ENCODE measurements at places on chromosomes 3 and 15. TPM values are rescaled to one million over a fixed set of nuclear protein-coding genes. Genes with fewer than 3 reads are reported as not detected.
A peak's percentile ranks its signal among the peaks of the same experiment; 100 is the strongest.

The GAP43 gene
- not detected for polyA plus RNA-seq

The SLC2A2 gene
- polyA plus RNA-seq, result not detected

The LSAMP gene
- not detected for polyA plus RNA-seq

The ARID3B gene
- polyA plus RNA-seq, result 3.0 TPM

DNA sequence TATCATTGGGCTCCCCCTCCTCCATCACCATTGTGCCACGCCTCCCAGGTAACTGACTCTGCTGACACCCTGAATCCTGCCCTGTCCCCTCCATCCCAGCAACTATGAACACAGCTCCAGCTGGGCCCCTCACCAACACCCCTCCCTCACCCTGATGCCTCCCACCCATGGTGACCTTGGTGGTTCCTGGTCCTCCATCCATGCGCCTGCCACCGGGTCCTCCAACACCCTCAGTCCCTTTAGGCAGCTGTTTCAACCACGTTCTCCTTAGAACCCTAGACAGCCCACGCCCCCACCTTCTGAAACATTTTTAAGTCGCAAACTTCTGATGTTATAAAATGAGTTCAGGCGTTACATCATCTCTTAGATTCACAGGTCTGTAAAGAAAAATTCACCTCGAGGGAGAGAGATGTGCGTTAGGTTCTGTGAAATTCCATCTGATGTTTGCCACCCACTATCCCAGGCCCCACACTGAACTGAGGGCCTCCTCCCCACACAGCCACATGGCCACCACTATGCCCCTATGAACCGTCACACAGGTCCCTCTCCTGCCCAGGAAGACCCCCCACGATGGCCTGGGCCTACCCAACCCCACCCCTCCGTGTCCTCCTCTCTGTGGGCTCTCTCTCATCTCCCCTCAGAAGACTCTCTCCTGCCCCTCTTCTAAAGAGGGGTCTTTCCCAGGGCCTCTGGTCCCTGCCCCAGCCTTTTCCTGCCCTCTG, 29.8 kb downstream of the PCSK6 start:
- DNase-seq, result no peak
- no peak overlapping the region for H3K27ac ChIP-seq
- H3K4me1 ChIP-seq, result no peaks in the 10 kb centered on the region
- H3K27me3 ChIP-seq, result peaks cover 36% of the 10 kb centered on the region
- H3K36me3 ChIP-seq, result no peaks in the 10 kb centered on the region

DNA sequence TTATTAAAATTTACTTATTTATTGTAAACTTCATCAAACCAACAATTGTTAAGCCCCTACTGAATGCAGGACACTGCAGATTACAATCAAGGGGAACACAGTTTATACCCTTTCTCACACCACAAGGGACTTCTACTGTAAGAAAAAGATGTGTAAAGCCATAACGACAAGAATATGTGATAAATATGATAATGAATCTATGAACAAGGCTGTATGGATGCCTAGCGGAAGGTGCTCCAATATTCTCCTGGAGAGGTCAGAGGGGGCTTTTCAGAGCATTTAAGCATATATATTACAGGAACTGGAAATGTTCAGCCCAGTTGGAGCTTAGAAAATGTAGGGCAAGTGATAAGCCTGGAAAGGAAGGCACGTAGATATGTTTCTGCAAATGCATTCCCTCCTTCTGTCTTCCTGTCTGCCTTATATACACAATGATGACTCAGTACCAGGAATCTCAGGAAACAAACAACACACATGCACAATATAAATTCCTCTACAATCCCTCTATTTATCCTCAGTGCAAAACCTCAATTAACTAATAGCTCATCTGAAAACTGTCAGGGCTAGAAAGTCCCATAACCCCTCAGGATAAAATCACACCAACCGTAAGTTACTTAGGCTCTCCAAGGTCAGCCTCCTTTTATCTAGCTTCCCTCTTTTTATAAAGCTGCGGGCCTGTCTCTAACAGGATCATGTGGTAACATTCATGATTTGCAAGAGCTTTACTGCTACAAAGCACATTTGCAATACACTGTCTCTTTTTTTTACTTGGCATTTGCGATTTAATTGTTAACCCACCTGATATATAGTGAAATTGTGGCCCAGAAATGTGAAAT, 393.1 kb downstream of the LPP start:
- no peak overlapping the region for H3K4me3 ChIP-seq
- no peak for DNase-seq
- peaks cover 19% of the 10 kb centered on the region for H3K4me1 ChIP-seq
- H3K27me3 ChIP-seq, result no peaks in the 10 kb centered on the region

DNA sequence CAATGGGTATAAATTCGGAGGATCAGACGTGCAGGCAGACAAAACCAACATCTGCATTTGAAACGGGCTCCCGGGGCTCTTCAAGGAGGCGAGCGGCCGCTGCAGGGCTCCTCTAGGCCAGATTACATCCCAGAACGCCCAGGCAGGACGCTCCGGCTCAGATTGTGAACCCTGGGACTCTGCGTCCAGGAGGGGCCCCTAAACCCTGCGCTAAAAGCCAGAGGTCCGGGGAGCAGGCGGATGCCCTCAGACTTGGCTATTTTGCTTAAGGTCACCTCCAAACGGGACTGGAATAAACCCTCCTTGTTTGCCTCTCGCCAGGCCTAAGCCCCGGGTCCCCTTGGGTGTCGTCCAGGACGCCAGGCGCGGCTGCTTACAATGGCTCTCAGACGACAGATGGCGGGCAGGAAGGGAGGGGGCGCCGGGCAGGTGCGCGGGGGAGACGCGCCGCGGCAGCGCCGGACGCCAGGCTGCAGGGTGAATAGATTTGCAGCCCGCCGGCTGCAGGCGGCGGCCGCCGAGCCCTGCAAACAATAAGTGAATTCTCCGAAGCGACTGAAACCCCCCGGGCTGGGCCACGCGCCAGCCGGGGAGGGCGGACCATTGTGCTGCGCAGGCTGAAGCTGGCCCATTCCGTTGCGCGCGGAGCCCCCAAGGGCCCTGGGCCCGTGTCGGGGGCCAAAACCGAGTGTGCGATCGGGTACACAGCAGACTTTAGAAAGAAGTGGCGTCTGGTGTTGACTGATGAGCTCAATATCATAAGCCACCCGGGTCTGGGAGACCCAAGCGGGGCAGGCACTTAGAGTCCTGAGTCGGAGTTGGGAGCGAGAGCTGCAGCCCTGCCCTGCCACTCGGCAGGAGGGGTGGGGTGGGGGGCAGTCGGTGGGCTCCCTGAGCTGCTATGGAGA, 32.3 kb upstream of the AMOTL2 start:
- H3K4me3 ChIP-seq, result no peak overlapping the region
- H3K27me3 ChIP-seq, result peaks cover 49% of the 10 kb centered on the region
- no peak for DNase-seq
- H3K4me1 ChIP-seq, result no peaks in the 10 kb centered on the region
- H3K27ac ChIP-seq, result no peak overlapping the region
- peaks cover 9% of the 10 kb centered on the region for H3K36me3 ChIP-seq

GRCh38 chr15:43274136-43274535, 7.4 kb upstream of the TGM5 start:
- H3K4me3 ChIP-seq, result no peak overlapping the region
- H3K27ac ChIP-seq, result no peak overlapping the region
- H3K36me3 ChIP-seq, result peaks cover 13% of the 10 kb centered on the region
- H3K27me3 ChIP-seq, result no peaks in the 10 kb centered on the region

DNA sequence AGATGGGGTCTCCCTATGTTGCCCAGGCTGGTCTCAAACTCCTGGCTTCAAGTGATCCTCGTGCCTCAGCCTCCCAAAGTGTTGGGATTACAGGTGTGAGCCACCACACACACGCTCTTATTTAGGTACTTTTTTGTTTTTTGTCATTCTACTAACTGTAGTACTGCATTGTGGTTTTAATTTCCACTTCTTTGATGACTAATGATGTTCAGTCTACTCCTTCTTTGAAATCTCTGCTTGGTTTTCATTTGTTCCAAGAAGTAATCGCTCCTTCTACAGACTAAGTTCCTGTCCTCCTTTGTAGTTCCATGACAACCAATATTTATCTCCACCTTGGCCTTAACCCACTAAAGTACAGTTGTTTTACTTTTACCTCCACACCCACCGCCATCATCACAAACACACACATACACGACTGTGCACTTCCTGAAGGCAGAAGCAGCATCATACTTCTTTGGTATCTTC, 529 bp upstream of the DLEC1 start:
- H3K27ac ChIP-seq, result peak overlapping the region; percentile 64
- H3K4me3 ChIP-seq, result peak overlapping the region; percentile 78
- DNase-seq, result no peak
- peaks cover 3% of the 10 kb centered on the region for H3K36me3 ChIP-seq
- H3K4me1 ChIP-seq, result peaks cover 27% of the 10 kb centered on the region
- peaks cover 11% of the 10 kb centered on the region for H3K27me3 ChIP-seq

DNA sequence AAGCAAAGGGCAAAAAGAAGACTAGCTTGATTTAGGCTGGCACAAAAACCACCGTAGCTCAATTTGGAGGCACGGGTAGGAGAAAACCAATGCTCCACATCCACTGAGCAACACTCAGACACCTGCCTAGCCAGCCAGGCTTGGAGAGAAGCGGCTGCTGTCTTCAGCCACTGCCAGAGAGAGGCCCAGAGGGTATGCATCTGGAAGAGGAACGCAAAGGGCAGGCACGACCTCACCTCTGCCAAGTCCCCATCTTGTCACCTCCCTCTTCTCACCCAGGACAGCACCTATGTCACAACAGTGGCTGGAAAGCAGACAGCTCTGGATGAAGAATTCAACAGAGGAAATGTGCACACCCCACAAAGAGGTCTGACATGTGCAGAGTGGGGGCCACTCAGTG, 93.5 kb downstream of the ADAMTS17 start:
- no peak for DNase-seq
- H3K27me3 ChIP-seq, result no peaks in the 10 kb centered on the region
- no peaks in the 10 kb centered on the region for H3K36me3 ChIP-seq
- no peak overlapping the region for H3K4me3 ChIP-seq
- no peaks in the 10 kb centered on the region for H3K4me1 ChIP-seq

GRCh38 chr3:81869382-81869781, 107.9 kb upstream of the GBE1 start:
- H3K27me3 ChIP-seq, result peaks cover 10% of the 10 kb centered on the region
- no peaks in the 10 kb centered on the region for H3K4me1 ChIP-seq
- DNase-seq, result no peak
- H3K4me3 ChIP-seq, result no peak overlapping the region
- no peak overlapping the region for H3K27ac ChIP-seq

DNA sequence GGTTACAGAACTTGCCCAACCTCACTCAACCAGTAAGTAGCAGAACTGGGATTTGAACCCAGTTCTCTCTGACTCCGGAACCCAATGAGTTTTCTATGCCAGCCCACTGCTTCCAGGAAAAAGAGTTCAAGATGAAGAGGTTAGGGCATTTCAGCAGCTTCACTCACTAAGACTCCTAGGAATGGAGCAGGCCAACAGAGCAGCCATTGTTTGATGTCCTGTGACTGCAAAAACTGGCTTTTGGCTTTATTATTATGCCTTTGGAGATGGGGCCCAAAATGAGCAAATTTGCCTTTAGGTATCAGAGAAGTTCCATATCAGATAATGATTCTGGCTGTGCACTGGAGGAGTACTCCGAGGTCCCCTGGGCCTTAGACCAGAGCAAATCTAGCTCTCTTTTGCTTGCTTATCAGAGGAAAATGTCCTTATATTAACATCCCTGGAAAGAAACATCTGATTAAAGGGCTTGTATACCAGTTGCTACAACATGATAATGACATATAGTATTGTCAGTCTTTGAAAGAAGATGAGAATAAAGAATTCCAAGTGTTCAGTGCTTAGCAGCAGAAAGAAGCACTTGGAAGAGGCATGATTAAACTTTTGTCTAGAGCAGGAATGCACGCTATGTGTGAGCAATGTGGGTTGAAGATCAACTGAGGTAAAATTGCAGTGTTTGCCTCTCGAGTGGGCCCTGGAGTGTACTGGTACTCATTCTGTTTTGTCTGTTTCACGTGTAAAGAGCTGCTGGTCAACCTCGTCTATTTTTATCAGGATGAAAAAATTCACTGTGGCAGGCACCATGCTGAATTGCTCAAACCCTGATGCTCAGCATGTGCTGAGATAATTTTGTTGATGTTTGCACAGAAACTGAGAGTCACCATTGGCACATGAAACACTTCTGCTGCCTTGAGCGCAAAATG, 21.8 kb upstream of the KLHL24 start:
- H3K4me1 ChIP-seq, result no peaks in the 10 kb centered on the region
- no peak for DNase-seq
- no peak overlapping the region for H3K27ac ChIP-seq
- no peaks in the 10 kb centered on the region for H3K27me3 ChIP-seq
- no peaks in the 10 kb centered on the region for H3K36me3 ChIP-seq
- no peak overlapping the region for H3K4me3 ChIP-seq

DNA sequence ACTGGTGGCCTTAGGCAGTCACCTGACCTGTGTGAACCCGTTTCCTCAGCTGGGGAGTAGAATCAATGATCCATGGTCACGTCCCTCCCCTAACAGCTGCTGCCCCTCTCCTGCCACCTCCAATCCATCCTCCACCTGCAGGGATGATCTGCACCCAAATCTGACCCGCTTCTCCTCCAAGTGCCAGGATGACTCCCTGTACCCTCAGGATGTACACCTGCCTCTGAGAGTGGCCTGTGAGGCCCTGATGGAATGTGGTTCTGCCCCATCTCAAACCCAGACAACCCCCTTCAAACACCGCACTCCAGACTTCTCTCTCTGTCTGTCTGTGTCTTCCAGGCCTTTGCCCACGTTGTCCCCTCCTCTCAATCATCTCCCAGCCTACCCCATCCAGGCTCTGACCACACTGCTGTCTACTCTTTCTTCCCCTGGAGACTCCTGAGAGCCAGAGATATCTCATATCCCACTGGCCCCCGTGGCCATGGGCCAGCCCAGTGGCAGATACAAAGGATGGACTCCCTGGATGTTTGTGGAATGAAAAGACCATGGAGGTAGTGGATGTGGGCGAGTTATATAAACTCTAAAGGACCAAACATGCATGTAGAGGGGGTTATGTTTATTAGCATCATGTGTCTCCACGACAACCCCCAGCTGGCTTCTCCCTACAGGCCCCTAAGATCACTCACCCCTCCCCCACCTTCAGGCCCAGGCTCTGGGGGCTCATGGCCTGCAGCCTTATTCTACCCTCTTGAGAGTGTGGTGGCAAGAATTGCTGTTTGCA, 84.9 kb downstream of the SMAD6 start:
- H3K36me3 ChIP-seq, result no peaks in the 10 kb centered on the region
- no peaks in the 10 kb centered on the region for H3K4me1 ChIP-seq
- H3K27ac ChIP-seq, result peak overlapping the region; percentile 10
- no peak overlapping the region for H3K4me3 ChIP-seq
- no peaks in the 10 kb centered on the region for H3K27me3 ChIP-seq
- DNase-seq, result no peak
